ENCODE measurements at places on chromosomes 4 and X.
A peak's percentile ranks its signal among the peaks of the same experiment; 100 is the strongest.

DNA sequence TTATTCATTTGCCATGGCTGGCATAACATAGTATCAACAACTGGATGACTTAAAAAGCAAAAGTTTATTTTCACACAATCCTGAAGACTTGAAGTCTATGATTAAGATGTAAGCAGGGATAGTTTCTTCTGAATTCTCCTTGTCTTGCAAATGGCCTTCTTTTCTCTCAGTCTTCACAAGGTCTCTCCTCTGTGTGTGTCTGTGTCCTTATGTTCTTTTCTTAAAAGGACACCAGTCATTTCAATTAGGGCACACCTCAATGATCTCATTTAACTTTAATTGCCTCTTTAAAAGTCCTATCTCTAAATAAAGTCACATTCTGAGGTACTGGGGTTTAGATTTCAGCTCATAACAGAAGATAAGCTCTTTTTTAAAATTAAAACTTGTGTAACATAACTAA, 399.7 kb downstream of the PABPC4L start:
- DNase-seq = no peak

- peak; percentile 18 for DNase-seq
These were observed 48.8 kb downstream of the CLDN34 start for GRCh38 chrX:10015723-10016518.

DNA sequence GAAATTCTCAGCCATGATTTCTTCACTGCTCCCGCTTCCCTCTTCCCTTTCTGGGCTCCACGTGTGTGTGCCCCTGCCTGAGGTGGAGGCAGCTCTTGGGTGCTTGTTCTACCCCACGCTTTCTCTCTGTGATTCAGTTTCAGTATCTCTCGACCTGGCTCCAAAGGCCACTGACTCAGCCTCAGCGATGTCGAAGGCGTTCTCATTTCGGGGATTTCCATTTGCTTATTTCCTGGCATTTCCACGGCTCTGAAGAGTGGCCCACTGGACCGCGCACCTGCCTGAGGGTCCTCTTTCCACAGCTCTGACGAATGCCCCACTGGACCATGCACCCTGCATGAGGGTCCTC, 52.4 kb downstream of the GAK start:
- DNase-seq = peak; percentile 75

DNA sequence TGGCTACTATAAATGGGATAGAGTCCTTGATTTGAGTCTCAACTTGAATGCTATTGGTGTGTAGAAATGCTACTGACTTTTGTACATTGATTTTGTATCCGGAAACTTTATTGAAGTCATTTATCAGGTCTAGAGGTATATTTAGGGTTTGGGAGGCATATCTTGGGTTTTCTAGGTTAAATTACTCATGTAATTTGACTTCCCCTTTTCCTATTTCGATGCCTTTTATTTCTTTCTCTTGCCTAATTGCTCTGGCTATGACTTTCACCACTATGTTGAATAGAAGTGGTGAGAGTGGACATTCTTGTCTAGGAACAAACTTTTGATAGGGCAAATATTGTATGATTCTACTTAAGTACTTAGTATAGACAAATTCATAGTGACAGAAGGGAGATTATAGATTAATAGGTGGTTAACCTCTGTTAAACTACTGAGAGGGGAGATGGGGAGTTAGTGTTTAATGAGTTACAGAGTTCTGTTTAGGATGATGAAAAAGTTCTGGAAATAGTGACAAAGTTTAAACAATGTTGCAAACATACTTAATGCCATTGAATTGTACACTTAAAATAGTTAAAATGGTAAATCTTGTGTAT, 22.8 kb upstream of the HSPA4L start:
- DNase-seq = no peak

DNA sequence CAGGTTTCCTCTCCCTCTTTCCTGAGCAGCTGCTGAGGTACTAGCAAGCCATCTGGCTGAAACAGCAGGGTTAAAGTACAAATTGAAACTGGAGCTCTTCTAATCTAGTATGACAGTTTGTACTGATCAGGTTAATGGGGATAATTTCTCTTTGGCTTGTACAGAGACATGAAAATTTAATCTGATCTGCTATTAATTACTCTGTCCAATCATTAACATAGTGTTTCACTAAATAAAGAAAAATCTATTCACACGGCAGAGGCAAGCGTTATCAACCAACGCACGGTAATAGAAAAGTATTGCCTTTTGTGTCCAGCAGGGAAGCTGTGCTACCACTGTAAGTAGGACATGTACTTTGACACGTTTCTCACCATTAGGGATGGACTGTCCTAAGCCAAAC, 71.1 kb downstream of the IGSF1 start:
- no peak for DNase-seq

DNA sequence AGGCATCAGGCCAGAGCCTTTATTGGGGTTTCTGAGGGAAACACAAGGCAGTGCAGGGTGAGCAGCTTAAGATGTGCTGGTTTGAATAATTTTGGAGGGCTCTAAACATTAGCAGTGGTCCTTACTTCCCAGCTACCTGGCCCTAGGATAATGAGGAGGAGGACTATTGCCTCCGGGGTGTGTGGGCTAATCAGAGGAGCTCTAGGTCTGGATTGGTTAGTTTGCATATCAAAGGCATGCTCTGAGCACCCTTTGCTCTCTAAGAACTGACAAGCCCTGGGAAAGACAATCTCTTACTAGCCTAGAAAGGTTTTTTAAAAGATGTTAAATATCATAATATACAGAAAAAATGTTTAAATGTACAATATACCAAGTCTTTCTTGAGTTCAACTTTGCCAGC, 58.4 kb downstream of the RXFP1 start:
- no peak for DNase-seq

DNA sequence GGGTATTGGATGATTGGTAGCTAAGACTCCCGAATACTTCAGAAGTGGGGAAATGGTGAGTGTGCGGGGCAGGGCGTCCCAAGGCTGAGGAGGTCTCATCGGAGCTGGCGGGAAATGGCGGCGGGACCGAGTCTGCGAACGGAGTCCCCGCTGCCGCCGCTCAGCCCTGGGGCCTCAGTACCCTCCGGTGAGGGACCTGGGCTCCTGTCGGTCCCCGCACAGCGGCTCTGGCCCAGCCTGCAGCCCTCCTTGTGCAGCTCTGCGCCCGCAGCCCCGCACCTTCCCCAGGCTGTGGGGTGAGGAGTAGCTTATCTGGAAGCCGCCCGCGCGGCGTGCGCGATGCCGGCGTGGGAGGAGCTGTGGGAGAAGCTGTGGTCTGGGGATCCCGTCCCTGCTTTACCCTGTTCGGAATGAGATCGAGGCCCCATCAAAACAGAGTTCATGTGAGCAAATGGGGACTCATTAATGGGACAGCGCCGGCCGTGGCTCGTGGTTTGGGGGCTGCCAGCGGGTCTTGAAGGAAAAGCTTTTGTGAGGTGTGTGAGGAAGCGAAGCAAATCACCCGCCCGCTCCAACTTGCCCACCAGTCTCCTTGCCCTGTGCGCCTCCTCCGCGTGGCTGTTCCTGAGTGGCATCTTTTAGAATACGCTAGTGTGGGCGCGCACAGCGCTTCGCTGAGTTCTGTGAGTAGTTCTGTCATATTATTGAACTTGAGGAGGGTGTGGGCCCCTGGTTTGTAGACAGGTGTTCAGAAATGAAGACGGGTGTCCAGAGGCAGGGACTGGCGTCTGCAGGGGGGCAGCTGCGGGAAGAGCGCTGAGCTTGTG, 531 bp downstream of the ZNF141 start:
- peak; percentile 55 for DNase-seq

DNA sequence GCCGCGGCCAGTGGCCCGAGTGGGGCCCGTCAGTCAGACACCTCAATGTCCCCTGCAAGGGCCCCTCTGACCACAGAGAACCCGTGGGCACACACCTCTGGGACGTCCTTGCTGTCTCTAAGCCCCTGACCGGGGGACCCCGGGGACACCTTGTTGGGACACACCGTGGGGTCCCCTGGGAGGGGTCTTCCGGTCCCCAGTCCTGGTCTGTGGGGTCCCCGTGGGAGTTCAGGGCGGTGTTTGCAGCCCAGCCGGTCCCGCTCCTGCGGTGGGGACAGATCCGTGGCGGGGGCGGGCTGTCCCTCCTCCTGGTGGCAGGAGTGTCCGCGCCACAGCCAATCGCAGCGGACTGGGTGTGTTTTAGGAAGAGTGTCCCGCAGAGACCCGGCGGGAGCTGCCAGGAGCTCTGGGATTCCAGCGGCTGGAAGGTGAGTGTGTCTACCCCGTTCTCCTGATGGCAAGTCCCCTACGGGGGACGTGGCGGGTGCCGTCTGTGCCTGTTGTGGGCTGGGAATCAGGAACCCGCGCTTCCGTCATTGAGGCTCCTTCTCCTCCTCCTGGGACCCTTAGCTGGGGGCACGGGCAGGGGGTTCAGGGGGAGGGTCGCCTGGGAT, 5.1 kb upstream of the PLCXD1 start:
- no peak for DNase-seq

DNA sequence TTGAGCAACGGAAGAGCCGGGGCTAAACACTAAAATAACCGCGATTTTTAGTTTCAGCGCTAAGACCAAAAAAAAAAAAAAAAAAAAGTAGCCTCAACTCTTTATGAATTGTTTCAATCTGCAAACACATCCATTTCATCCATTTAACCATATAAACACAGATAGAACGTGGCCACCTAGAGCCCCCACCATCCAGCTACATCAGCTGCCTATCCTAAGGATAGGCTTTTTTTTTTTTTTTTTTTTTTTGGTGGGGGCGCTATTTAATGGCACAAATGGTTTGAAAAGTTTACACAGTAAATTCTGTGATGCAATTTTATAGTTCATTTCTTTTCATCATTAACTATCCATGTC, 492 bp upstream of the HDAC8 start:
- DNase-seq = no peak

DNA sequence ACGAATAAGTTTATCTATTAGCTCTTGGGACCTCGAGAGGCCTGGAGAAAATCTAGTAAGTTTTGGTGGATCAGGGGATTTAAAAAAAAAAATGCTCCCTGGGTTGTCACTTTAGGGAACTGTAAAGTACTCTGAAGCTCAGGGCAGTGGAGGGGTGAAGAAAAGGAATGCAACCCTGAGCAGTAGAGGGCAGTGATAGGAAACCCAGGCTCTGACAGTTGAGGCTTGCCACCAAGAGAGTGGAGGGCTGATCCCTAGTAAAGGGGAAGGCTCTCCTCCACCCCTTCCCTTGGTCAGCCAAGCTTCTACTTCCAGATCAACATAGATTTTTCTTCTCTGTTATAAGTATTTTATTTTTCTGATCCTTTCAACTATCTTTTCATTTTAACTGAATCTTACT, 73.1 kb downstream of the FBXO8 start:
- DNase-seq = no peak

DNA sequence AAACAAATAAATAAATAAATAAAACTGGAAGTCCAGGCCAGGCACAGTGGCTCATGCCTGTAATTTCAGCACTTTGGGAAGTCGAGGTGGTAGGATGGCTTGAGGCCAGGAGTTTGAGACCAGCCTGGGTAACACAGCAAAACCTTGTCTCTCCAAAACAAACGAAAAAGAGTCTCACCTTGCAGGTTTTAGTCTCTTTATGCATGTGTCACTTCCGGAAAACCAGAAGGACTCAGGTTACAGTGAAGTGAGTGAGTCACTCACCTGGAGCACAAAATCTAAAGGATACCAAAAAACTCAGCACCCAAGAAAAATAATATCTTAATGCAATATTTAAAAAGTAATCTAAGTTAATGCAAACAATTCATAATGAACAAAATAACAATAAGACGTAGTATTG, 20.1 kb upstream of the SLC34A2 start:
- no peak for DNase-seq

DNA sequence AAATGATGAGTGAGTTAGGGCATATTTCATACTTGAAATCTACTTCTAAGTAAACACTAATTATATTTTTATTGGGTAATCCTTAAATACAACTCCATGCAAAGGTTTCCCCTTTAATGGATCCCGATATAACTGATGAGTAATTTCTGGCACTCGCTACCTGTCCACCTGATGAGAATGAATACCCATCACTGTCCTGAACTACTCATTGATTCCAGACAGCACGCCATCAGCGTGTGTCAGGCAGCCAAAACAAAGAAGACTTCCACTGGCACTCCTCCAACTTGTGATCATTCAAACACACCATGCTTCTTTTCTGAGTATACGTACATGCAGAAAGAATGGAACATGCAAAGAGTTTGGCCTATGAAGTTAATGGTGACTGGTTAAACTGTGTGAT, 69.4 kb downstream of the HCCS start:
- no peak for DNase-seq

DNA sequence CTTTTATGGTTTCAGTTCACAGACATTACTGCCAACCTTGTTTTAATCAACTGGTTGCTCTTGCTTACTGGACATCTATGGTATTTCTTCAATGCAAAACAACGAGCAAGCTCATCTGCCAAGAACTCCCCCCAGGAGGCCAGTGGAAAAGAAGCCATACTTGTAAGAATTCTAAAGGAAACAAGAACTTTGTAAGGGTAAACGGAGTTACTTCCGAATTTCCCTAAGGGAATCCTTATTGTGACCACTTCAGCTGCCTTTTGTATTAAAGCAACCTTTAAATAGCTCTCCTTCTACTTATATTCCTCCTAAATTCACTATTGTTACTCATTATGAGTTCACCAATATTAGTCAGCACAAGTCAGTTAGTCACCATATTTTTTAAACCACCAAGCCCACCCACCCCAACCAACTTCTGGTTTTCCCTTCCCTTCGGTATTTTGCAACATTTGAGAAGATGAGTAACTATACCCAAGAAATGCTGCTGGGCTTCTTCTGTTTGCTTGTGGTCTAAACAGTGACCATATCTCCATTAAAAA, 602.8 kb upstream of the DIPK2B start:
- DNase-seq = peak; percentile 12

DNA sequence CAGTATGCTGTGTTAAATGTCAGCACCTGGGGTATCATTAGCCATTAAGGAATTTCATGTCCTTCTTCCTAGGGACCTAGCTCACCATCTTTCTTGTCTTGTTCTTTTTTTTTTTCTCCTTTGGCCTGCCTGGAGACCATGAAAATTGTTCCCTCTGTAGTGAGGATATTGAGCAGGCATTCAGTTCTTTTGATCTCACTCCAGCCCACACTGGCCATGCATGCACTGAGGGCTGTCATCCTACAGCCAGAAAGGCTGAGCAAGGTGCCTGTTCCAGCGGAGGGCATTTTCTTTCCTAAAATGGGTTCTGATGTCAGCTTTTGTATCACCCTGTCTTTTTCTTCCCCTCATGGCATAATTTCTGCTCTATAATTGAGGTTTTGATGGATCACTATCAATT, 275.9 kb upstream of the HAND2 start:
- no peak for DNase-seq

GRCh38 chr4:134324179-134324578, 122.6 kb upstream of the PABPC4L start:
- DNase-seq = no peak

DNA sequence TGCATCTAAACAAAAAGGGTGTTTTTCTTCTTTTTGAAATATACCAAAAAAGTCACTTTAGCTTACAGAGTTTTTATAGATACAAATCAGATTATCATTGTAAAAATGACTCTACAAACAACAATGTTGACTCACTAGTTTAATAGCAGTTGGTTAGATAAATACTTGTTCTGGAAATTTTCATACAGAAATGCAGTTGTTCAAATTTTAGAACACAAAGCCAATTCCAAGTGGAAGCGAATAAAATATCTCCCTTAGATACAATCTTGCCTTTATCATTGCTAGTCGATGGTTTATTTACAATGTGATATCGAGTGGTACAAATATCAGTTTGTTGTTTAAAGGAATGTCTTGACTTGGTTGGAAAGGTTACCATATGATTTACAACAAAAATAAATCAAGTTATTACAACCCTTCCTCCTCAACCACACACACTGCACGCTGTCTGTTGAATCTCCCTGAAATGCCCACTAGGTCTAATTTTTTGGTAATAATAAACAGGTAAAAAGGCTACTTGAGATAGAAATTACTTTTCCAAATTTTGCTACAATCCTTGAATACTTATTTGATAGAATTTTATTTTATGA, 114.8 kb downstream of the CDS1 start:
- DNase-seq = no peak

- no peak for DNase-seq
These were observed 219.5 kb downstream of the HS6ST2 start for GRCh38 chrX:132738951-132739350.
